Right renal pelvis (tissue), 4 donors: ENCODE measurements at places on chromosomes 7 and 10. TPM values are rescaled to one million over a fixed set of nuclear protein-coding genes. Genes with fewer than 3 reads are reported as not detected.

HOXA1 gene
- 3.6 TPM for polyA plus RNA-seq

- no peak for DNase-seq
Measured at GRCh38 chr7:70457883-70458680, 673.9 kb upstream of the GALNT17 start.

HSPA12A gene
- polyA plus RNA-seq: 32.8 TPM

DNA sequence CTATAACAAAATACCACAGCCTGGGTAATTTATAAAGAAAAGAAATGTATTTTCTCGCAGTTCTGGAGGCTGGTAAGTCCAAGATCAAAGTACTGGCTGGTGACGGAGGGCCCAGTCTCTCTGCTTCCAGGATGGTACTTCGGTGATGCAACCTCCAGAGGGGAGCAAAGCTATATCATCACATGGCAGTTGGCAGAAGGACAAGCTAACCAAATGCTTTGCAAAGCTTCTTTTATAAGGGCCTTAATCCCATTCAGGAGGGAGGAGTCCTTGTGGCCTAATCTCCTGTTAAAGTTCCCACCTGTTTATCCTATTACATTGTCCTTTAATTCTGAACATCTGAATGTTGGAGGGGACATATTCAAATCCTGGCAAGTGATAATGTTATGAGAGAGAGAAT, 134.1 kb upstream of the SP4 start:
- DNase-seq: no peak

CHST3 gene
- polyA plus RNA-seq: 18.3 TPM

EPO gene
- not detected for polyA plus RNA-seq

DNA sequence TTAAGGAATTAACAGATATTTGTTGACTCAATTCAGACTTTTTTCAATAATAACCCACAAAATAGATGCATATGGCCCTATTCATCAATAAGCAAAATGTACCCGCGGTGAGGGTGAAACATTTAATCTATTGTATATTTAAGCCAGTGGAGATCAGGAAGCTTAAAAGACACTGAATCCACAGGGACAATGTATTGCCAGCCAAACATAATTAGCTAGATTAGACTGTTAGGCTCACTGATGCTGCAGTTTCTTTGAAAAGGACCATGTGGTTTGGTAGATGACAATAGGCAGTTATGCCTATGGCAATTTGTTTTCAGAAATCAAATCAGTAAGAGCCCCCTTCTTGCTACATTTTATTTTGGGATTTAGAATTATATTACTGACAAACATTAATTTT, 87.3 kb upstream of the PLXDC2 start:
- no peak for DNase-seq

DNA sequence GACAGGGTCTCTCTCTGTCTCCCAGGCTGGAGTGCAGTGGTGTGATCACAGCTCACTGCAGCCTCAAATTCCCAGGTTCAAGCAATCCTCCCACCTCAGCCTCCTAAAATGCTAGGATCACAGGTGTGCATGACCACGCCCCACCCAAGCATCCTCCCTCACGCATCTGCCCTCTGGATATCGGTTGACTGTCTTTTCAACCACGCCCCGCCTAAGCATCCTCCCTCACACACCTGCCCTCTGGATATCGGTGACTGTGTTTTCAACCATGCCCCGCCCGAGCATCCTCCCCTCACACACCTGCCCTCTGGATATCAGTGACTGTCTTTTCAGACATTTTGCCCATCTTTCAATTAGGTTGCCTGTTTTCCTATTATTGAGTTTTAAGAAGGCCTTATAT, 140.5 kb downstream of the MAD1L1 start:
- DNase-seq: no peak

HYAL4 gene
- not detected for polyA plus RNA-seq

CTAGE4 gene
- 5.8 TPM for polyA plus RNA-seq

PON1 gene
- 0.55 TPM for polyA plus RNA-seq

DNA sequence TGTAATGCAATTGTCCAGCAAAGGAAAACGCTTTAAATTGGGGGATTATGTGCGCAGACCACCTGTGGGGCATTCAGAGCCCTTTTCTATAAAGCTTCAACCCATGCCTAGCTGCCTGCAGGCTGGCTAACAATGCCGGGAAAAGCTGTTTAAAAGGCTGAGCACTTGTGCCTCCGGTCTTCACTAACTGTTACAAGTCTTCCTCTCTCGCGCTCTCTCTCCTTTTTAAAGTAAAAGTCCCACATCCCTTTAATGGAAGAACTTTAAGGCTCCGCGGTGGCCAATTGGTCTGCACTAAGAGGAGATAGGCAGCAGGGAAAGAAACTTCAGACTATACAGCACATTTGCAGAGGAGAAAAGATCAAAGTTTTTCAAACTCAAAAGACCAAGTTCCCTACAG, 4.6 kb downstream of the FZD8 start:
- DNase-seq: no peak

DNA sequence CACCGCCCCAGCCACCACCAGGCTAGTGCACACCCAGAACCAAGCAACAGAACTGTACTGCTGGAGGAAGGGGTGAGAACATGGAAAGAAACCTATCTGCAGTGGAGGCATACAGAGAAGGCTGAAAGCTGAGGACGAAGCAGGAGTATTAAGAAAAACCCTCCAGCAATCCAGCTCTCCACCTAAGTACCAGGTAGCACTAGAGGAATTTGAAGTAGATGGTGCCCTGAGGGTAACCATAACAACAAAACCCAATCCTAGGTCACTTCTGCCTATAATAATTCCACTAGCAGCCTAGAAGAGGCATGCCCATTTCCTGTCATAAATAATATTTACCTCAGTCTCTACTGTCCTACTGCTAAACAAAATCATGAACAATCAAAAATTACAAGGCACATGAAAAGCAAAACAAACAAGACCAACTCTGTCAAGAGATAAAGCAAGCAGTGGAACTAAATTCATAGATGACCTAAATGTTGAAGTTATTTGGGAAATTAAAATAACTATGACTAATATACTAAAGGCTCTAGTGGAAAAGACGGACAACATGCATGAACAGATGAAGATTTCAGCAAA, 51.1 kb downstream of the HYCC1 start:
- DNase-seq: no peak

ZNF488 gene
- 4.8 TPM for polyA plus RNA-seq

DNA sequence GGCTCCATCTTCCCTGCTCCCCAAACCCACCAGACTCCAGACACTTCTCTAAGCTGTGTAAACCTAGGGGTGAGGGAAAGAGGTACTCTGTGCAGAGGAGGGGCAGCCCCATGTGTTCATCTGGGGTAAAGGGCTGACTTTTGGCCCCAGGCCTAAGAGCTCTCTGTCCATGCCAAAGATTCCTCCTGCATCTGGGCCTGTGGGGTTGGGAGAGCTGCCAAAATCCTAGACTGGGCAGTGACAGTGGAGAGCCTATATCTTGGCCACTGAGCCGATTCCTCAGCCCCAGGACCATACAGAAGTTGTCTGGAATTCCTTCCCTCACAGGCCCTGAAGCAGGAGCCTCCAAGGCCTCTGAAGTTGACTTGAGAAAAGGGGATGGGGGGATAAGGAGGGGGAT, 25.3 kb upstream of the LEP start:
- no peak for DNase-seq

GSDME gene
- polyA plus RNA-seq: 14.6 TPM

CCDC172 gene
- polyA plus RNA-seq: not detected
